AG09319 (cell line): ENCODE measurements at places on chromosomes 7 and 10.

DNA sequence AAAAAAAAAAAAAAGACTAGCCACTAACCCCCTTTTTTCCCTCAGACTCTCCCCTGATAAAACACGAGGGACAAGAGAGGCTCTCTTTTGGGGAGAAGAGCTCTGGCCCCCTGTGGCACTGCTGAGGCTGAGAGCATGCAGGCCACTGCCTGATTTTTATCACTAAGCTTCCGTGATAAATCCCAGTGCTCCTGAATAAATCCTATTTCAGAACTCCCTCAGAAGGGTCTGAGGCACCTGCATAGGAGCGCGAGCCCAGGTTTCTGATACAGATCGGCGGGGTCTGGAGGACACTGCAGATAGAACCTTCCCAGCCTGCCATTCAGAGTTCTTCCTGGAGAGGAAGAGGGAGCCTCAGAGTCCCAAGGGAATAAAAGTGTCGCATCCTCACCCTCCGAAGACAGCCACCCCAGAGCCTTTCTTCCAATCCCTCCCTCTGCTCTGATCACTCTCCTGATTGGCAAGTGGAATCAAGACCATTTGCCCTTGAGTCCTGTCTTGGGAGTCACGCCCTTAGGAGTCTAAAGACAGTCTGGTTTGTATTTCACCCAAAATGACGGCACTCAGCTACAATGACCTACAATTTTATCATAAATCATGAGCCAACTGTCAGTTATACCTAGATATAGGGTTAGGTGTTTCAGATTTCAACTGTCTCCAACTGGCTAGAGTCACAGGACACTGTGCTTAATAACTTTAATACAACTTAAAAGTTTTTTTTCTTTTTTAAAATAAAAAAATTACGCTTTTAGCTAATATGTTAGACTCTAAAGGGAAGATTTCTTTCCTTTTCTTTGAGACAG is 153.5 kb downstream of the RNF216 start:
- no peak for DNase-seq

- DNase-seq: peak; percentile 98
Measured at GRCh38 chr10:78805176-78805575, 263.6 kb upstream of the ZMIZ1 start.

- no peak for DNase-seq
Measured at GRCh38 chr10:29600821-29601220, 34.0 kb downstream of the SVIL start.

DNA sequence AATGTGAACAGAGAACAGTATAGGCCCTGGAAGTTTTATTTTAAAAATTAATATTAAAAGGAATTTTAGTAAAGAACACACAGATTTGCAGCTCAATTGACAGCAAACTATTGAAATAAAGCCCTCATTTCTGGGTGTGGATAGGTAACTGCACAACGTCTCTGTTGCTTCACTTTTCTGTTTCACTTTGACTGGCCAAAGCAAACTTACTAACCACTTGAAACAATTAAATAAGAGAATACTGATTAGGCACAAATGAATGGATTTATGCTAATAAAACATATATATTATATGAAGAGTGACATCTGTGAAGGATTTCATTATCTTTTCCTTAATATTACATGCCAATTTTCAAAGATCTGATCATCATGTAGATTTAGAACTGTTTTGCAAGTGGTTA is 11.9 kb downstream of the ZNF804B start:
- no peak for DNase-seq

GRCh38 chr10:4931587-4931986 is 31.6 kb upstream of the AKR1C1 start:
- DNase-seq: no peak

DNA sequence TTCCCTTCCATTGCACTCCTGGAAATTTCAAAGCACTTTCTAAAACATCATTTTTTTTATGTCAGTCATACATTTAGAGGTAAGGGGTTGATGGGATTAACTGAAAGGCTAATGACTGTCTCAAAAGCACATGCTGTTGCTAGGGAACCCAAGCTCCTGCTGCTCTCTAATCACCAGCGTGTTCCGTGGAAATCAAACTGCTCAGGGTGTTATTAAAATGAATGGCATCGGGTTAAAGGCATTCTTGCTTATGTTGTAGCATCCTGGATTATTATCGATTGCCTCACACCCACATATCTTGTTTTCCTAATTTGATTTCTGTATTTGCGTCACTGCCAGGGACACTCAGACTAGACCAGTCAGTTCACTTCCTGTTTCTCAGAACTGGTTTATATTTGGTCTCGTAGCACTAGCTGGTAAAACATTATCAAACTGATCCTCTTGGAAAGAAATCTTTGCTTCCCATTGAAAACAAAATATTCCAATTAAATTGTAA is 216.5 kb upstream of the MKLN1 start:
- peak; percentile 63 for DNase-seq

DNA sequence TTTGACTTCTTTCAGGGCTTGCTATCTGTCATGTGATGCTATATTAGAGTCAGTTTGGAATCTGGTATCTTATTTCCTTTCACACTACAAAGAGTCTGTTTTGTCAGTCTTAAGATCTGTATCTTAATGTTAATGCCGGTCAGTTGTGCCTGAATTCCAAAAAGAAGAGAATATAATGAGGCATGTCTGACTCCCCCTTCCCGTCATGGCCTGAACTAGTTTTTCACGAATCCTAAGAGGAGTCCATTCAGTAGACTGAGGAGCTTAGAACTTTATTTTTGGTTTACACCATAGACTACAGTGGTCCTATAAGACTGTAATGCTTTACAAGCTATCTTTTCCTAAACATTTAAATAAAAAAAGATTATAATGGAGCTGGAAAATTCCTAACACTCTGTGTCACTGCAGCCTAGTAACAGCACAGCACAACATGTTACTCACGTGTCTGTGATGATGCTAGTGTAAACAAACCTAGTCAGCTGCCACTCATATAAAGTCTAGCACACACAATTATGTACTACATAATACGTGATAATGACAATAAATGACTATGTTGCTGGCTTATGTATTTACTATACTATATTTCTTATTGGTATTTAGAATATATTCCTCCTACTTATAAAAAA is 50.6 kb downstream of the VPS41 start:
- no peak for DNase-seq

DNA sequence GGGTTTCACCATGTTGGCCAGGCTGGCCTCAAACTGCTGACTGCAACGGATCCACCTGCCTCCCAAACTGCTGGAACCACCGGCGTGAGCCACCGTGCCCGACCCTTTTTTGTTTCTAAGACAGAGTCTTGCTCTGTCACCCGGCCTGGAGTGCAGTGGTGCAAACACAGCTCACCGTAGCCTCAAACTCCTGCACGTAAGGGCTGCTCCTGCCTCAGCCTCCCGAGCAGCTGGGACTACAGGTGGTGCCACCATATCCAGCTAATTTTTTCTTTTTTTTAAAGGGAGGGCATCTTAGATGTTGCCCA is 36.4 kb downstream of the ADAP1 start:
- DNase-seq: no peak

DNA sequence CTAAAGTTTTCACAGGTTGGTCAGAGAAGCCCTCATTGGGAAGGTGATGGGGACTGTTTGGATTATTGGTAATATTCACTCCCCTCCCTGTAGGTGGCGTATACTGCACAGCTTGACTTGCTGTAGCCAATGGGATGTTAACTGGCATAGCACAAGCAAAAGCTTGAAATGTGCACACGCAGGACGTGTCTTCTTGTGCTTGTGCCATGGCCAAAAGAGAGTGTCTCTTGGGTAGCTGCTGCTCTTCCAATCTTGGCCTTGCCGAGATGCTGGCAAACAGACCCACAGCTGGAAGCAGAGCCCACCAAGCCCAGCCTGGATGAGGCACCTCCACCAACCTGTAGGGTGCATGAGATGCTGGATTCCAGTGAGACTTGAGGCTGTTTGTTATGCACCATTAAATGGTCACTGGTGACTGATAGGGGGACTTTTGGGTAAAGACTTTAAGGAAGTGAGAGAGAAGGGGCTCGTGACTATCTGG is 266.0 kb downstream of the GRID1 start:
- DNase-seq: no peak

GRCh38 chr7:38244516-38244915 is 28.9 kb downstream of the TARP start:
- no peak for DNase-seq

DNA sequence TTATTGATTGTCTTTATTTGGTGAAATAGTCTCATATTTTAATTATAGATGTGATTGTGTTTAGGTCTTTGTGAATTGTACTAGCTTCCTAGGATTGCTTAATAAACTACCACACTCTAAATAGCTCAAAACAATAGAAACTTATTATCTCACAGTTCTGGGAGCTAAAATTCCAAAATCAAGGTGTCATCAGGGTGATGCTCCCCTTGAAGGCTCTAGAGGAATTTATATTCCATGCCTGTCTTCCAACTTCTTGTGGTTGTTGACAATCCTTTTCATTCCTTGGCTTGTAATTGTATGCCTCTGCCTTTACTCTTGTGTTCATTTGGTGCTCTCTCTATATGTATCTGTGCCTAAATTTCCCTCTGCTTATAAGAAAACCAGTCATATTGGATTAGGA is 155.3 kb upstream of the AKR1E2 start:
- no peak for DNase-seq

- DNase-seq: no peak
Measured at GRCh38 chr7:37312608-37313007, 136.1 kb downstream of the ELMO1 start.

GRCh38 chr10:105506262-105506661 is 865.2 kb downstream of the SORCS3 start:
- no peak for DNase-seq

GRCh38 chr10:25072786-25073185 is 56.4 kb downstream of the THNSL1 start:
- no peak for DNase-seq

- DNase-seq: no peak
Measured at GRCh38 chr7:121410829-121411596, 14.9 kb upstream of the FAM3C start.

- peak; percentile 1 for DNase-seq
Measured at GRCh38 chr7:64951250-64951848, 39.5 kb downstream of the ZNF117 start.

DNA sequence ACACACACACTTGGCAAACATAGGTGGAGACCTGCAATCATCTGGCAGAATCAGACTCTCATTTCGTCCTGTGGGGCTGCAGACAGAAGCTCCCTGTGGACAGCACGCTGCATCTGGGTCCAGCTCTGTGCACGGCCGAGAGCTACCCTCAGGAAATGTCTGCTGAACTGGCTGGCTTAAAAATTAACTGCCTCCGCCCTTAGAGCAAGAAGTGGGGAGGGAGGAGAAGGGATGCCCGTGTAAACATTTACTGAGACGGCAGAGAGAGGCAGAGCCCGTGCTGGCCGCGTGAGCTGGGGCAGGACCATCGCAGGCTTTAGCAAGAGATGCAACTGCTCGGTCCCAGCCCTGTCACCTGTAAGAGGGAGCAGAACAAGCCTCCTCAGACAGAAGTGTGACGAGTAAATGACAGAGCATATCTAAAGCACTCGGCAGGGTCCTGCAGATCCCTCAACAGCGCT is 81.8 kb downstream of the TNS3 start:
- no peak for DNase-seq

- DNase-seq: no peak
Measured at GRCh38 chr7:139703487-139704307, 74.1 kb downstream of the HIPK2 start.

- DNase-seq: no peak
Measured at GRCh38 chr7:72035266-72035665, 376.9 kb downstream of the CALN1 start.

DNA sequence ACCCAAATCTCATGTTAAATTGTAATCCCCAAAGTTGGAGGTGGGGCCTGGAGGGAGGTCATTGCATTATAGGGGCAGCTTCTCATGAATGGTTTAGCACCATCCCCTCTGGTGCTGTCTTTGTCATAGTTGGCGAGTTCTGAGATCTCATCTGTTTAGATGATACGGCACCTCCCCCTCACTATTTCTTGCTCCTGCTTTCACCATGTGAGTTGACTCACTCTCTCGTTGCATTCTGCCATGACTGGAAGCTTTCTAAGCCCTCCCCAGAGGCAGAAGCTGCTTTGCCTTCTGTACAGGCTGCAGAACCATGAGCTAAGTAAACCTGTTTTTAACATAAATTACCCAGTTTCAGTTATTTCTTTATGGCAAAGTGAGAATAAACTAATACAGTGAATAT is 18.9 kb upstream of the ZNF138 start:
- DNase-seq: no peak

DNA sequence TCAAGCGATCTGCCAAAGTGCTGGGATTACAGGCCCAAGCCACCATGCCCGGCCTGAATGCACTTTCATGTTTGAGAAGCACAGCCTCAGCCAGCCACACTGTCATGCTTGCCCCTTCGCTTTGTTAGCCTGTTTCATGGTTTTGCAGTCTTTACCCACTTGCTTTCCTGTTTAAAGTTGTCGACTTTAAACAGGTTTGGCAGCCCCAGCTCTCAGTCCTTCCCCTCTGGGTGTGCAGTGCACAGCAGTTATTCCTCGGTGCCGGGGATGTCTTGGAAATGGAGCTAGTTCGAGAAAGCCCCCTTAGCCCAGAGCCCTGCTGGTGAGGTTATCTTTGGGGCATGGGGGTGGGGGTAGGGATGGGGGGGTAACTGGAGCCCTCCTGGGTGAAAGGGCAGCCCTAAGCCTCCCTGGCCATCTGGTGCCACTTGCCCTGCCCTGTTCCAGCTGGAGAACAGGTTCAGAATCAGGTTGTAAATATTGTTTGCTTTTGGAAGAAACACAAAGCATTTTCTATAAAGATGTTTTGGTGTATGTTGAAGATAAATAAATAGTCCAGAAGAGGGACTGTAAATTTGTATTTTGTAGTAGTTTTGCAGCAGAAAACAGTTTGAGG is 14.8 kb downstream of the TSPAN14 start:
- DNase-seq: no peak

DNA sequence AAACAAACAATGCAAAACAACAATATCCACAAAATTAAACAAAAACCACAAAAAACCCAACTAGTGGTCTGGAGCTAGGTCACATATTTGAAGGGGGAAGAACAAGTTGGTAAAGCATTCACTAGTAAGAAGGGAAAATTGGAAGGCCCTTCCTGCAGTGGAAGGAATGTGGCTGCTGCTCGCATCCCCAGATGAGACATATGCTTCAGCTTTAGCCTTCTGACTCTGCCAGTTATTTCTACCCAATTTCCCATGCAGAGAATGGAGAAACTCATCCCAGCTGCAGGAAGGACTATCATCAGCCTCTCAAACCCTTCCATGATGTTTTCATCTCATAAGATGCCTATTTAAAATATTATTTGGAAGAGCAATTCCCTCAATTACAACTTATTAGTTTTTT is 176.6 kb downstream of the BMPER start:
- DNase-seq: no peak

- DNase-seq: no peak
Measured at GRCh38 chr7:25913598-25914224, 238.3 kb upstream of the NFE2L3 start.

GRCh38 chr10:74078037-74078436 is 72.6 kb downstream of the AP3M1 start:
- DNase-seq: no peak

GRCh38 chr10:82887488-82887887 is 1012.5 kb downstream of the NRG3 start:
- DNase-seq: no peak
